ENCODE measurements at places on chromosomes 16 and 17.

DNA sequence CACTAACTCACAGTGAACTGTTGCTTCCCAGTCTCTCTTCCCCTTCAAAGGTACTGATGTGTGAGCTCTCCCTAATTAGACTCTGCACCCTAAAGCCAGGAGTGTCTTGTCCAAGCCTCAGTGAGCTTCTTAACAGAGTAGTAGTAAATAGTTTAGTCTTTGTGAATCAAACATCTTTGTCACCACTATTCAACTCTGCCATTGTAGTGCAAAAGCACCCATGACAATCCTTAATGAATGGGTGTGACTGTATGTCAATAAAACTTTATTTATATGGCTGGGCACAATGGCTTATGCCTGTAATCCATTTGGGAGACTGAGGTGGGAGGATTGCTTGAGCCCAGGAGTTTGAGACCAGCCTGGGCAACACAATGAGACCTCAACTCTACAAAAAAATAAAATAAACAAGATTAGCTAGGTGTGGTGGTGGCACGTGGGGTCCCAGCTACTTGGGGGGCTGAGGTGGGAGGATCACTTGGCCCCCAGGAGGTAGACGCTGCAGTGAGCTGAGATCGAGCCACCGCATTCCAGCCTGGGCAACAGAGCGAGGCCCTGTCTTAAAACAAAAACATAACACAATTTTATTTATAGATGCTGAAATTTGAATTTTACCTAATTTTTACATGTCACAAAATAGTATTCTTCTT is 45.5 kb upstream of the TNRC6A start:
- DNase-seq = no peak

GRCh38 chr16:8530752-8531384 is 59.4 kb downstream of the TMEM114 start:
- no peak for DNase-seq

DNA sequence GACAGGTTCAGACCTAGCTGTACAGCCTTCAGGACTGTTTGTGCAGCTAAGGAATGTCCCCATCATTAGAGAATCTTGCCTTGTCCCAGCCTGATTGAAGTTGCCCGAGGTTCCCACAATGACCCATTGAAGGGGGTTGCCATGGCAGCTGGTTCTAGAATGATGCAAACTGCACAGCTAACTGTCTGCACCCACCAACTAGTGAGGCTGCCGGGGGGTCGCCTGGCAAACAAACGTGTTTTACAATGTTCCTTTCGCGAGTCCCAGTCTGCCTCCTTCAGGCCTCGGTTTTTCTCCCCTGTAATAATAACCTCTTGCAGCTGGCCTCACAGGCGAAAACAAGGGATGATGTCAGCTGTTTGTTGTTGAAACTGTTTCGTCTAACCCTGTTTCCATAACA is 5.5 kb downstream of the C16orf96 start:
- DNase-seq = peak; percentile 28

GRCh38 chr17:43860927-43861622 is 14.1 kb downstream of the CD300LG start:
- no peak for DNase-seq

DNA sequence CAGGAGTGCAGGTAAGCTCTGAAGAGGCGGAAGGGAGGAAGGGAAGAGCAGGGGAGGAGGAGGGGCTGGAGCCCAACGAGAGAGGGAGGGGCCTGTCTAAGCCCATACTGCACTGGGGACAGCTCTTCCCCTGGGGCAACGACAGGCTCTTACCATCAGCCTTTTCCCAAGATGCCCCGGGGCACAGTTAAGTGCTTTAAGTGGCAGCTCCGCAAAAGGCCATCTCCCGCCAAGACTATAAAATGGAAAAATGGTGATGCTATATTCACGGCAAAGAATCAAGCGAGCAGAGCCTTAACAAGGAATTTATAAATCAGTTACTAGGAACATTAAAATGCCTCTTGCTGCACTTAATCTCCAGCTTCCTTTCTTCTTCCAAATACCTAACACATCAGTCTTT is 110.2 kb upstream of the NLRP1 start:
- DNase-seq = no peak

DNA sequence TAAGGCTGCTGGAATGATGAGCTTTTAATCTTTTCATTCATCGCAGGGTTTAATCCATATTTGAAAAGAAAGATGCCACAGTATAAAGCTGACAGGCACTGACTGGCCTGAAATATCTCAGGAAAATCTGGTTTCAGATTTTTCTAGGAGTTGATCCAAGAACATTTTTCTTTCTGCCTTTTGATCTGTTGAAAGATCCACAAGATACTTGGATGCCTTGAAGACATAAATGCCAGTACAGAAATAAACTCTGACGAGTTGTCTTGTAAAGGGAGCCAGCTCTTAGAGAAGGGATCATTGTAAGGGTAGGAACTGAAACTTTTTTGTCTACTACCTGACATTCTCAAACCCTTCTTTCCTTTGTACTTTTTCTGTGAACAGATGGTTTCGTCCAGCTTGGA is 25.4 kb upstream of the KRT20 start:
- DNase-seq = no peak

- DNase-seq = no peak
Measured at GRCh38 chr17:2101448-2102257, 46.8 kb downstream of the HIC1 start.

GRCh38 chr17:79050551-79050950 is 24.1 kb upstream of the ENGASE start:
- DNase-seq = no peak

DNA sequence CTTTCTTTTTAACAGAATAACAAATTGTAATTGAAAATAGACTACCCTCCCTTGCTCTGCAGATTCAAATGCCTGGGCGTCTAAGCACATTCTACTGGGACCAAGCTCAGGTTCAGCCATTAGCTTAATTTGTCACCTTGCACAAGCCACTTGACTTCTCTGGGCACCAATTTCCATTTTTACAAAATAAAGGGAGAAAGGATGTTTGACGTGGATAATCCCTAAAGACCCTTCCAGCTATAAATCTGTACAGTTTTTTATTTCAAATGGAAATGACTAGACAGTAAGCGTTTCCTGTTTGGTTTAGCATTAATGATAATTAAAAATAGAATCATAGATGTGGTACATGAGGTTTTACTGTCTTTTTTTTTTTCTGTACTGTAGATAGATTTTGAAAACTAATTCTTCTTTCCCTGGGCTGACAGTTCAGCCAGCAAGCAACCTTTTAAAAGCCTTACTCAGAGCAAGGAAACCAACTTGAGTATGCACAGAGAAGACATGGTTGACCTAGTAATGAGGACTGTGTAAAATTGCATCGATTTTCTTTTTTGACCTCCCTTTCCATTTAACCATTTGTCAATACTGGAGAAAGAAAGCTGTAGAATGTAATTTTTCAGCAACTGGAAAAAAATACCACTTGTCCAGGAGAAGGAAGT is 1329.5 kb upstream of the CDH8 start:
- DNase-seq = no peak

DNA sequence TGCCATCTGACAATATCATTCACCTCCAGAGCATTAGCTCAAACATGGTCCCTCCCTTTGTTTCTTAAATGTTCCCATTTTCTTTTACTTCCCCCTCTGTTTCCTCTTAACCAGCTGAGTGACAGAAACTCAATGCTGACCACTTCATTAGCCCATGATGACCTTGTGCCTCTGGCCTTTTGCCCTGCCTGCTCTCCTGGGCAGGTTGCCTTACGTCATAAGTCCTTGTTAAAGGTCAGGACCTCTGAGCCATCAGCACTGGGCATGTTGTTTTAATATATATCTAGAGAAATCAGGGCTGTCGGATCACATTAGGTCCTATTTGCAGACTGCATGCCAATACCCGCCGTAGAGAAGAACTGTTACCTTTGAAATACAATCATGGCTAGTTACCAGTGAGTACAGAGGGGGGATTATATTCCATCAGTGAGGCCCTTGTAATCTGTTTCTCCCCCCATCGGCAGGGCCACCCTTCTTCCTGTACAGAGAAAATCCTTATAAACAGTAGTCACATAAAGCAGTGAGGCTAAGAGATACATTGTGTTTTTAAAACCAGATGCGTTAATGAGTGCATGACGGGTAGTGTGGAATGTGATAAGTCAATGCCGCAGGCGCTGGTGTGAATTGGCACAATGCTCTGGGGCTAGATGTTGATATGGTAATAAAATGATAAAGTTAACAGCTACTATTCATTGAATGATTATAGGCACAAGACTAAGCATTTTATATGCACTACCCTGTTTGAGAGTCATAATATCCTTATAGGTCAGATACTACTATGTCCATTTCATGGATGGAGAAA is 94.3 kb upstream of the ZFHX3 start:
- DNase-seq = no peak

GRCh38 chr16:15498427-15499175 is 64.2 kb downstream of the BMERB1 start:
- DNase-seq = no peak

DNA sequence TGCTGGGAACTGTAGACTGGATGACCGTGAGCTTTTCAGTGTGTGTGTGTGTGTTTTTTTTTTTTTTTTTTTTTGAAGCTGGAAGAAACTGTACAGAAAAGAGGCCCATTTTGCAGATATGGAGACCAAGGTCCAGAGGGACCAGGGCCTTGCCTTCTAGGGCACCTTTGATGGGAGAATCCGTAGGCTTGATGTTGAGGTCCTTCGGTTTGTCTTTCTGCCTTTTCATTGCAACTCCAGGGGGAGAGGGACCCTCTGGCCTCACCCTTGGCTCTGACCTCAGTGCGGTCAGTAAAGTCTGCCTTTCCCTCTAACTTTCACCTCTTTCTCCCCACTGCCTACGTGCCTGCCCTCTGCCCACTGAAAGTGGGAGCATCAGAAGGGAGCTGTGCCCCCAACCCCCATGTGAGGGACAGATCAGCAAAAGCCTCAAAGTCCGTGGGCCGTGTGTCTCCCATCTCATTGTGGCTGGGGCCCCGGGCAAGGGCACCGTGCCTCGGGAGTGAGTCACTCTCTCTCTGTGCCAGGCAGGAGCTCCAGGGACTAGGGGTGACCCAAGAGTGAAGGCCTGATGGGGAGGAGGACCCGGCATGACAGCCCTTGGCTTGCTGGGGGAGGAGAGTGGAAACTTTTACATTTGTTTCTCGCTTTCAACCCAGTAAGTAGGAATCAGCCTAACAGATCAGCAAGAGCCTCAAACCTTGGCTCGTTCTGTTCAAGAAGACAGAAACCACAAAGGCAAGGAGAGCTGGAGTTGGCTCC is 123.6 kb downstream of the CMIP start:
- DNase-seq = no peak

DNA sequence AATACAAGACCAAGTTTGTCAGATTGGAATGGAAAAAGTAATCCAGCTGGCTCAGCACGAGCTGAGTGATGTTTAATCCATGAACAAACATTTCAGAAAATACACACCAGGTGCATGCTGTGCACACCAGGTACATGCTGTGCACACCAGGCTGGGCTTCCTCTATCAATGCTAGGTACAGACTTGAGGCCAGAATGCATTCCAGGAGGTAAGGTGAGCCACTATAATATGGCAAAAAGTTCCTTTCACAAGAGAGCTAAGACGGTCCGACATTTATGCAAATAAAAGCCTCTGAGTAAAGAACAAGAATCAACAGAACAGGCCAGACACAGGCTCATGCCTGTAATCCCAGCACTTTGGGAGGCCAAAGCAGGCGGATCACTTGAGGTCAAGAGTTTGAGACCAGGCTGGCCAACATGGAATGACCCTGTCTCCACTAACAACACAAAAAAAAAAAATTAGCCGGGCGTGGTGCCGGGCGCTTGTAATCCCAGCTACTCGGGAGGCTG is 128.2 kb downstream of the ZNF778 start:
- DNase-seq = no peak

DNA sequence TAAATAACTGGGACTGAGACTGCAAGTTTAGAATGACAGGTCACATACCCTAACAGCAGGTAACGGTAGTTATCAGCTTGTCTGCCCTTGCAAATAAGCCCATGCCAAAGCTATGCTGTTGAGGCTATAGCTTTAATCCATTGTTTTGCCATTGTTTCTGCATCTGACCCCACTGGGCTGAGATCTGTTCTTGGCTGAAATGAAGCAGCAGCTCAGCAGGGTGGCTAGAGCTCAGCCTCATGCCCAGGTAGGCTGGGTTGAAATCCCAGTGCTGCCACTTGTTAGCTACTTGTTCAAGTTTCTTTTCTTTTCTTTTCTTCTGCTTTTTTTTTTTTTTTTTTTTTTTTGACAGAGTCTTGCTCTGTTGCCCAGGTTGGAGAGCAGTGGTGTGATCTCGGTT is 40.1 kb downstream of the NKD1 start:
- no peak for DNase-seq

GRCh38 chr17:29777663-29778062 is 152.4 kb downstream of the SSH2 start:
- DNase-seq = no peak

DNA sequence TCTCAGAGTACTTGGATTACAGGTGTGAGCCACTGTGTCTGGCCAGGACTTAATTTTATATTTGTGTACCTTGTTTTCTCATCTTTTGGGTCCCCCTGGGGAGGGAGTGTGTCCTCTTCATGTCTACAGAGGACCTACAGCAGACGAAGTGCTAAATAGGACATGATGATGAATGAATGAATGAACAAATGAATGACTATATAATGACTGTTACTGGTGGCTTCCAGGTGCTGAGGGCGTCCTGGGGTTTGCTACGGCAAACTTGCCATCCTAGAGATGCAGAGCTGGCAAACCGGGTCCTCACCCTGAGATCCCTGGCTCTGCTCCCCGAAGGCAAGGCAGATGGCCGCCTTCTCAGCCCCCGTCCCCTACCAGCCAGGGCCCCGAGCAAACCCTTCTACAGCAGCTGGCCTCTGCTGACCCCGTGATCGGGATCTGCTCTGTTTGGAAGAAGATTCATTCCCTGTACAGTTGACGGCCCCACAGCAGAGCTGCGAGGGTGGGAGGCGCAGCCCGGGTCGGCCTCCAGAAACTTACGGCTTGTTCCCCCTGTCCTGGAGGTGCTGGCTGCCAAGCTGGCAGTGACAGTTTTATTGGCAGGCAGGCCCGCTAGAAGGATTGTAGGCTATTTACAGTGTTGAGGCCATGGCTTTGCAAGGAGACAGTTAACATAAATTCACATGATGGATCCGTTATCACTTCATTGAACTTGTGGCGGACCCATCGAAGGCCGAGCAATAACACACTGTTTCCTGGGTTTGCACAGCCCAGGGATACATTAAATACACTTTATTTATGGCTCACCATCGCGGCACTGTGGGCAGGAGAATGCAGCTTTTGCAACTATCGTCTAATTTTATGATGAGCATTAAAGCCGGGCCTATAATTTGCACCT is 197.7 kb upstream of the GSE1 start:
- DNase-seq = no peak

- no peak for DNase-seq
Measured at GRCh38 chr17:56891751-56892150, 22.1 kb downstream of the TRIM25 start.

GRCh38 chr17:8430966-8431365 is 4.7 kb upstream of the NDEL1 start:
- no peak for DNase-seq

GRCh38 chr16:8293413-8293812 is 296.9 kb downstream of the TMEM114 start:
- DNase-seq = no peak

DNA sequence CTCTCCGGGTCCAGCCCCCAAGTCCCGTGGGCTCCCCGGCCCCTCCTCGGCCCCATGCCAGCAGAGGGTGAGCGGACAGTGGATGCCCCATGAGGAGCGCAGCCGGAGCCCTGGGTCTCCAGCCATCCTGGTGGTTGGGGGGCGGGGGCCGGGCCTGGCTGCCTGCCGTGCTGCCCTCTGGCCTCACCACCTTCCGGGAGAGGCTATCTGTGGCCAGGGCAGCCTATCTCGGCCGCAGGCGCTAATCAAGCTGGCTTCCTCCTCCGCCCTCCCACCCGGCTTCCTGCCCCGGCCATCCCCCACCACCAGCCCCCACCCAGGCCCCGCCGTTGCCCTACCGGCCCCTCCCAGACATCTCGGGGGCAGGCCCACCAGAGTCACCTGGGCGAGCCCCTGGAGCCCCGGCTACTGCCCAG is 46.8 kb downstream of the ZFPM1 start:
- DNase-seq = no peak

All from neural crest cell (in vitro differentiated cells).